Activated CD4-positive, alpha-beta memory T cell treated with anti-CD3 and anti-CD28 coated beads for 36 hours (primary cell): ENCODE measurements at places on chromosomes 16 and 17. TPM values are rescaled to one million over a fixed set of nuclear protein-coding genes. Genes with fewer than 3 reads are reported as not detected.

TELO2 gene
- 62.6 TPM for total RNA-seq

DNA sequence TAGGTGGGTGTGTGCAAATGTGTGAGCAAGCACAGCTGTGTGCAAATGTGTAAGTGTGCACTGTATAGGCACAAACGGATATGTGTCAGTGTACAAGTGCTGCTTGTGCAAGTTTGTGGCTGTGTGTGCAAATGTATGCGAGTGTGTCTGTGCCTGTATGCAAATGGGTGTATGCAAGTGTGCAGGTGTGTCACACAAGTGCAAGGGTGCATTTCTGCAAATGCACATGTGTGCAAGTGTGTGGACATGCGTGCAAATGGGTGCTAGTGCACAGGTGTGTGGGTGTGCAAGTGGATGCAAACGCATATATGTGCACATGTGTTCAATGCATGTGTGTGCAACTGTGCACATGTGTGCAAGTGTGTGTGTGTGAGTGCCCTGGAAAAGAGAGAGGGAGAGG, 76.5 kb upstream of the TNRC6C start:
- peak overlapping the region; percentile 89 for H3K27ac ChIP-seq
- peaks cover 76% of the 10 kb centered on the region for H3K4me1 ChIP-seq
- no peaks in the 10 kb centered on the region for H3K36me3 ChIP-seq
- H3K27me3 ChIP-seq, result no peaks in the 10 kb centered on the region
- no peak for DNase-seq

NPIPA3 gene
- 2.2 TPM for total RNA-seq

DNA sequence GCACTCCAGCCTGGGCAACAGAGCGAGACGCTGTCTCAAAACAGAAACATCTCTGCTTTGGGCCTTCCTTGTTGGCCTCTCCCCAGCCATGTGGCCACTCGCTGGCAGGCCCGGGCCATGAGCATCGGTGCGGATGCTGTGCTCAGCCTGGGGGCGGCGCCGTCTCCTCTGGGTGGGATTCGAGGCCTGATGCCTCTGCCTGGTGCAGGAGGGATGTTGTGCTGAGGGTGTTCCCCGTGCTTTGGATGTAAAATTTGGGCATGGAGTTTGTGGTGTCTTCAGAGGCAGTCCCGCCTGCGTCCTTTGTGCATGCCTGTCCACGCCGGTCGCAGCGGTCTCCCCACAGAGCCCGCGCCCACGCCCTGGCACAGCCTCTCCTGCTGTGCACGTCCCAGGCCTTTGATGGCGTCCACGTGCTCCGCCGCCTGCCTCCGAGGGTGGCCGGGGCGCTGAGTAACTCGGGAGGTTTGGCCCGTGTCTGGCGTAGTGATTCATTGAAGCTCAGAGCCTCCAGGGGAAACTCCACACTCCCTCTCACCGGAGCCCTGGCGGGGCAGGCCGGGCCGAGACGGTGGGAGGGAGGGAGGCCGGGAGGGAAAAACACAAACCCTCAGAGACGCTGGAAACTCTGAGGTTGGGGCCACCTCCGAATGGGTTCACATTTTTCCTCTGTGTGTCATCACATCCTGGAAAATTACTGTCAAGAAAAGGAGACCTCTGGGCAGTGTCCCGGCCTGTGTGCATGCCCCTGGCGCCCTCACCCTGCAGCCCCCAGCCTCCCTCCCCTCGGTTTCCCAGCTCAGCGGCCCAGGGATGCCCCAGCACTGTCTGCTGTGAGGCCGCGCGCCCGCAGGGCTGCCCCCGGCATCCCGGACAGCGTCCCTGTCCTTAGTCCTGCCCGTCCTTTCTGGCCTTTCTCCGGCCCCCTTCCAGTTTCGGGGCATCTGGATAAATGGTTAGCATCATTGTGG, 19.0 kb downstream of the CENPX start:
- H3K36me3 ChIP-seq, result no peaks in the 10 kb centered on the region
- no peaks in the 10 kb centered on the region for H3K27me3 ChIP-seq
- DNase-seq, result peak; percentile 76
- peaks cover 5% of the 10 kb centered on the region for H3K4me1 ChIP-seq
- peak overlapping the region; percentile 23 for H3K27ac ChIP-seq
